ENCODE measurements at places on chromosomes 16 and 17.

DNA sequence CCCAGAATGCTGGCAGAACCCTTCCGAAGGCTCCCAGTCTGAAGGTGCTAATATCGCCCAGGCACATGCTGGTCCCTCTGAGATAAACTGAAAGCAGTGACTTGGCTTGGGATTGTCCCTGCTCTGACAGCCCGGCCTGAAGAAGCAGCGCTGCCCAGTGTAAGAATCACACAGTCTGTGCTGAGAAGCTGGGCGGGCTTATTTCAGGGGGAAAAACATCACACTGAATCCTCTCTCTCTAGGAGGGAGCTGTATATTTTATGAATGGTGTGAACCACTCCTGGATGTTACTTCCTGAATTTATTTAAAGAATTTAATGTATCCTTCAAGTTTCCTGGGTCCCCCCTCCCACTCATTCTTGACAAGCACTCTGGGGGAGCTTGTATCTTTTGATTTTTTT, 36.3 kb downstream of the GAS7 start:
- DNase-seq: no peak

GRCh38 chr17:65559804-65560627, 1.4 kb downstream of the AXIN2 start:
- DNase-seq: no peak

- peak; percentile 14 for DNase-seq
Measured at GRCh38 chr16:80369138-80369958, 171.4 kb upstream of the DYNLRB2 start.

DNA sequence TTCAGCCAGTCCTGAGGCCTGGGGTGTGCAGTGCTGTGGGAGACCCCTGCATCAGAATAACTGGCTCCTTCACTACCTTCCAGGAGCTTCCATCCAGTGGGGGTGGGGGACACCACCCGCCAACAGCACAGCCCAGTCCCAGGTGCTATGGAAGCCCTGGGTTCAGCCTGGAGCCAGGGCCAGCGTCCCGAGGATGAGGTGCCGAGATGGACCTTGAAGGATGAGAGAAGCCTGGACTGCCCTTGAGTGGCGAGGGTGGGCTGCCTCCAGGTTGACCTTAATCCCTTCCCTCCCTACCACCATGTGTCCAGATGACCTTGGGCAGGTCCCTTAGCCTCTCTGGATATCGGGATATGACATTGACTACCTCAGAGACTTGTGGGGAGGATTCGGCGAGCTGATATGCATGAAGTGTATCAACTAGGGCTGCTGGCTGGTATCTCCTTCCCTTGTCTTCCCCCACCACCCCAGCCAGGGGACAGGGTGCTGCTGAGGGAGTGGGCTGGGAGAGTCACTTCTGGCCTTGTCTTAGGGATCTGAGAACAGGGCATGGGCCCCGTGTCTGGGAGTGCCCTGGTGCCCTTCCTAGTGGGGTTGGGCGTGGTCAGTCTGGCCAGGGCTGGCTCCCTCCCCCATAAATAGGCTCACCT, 14.2 kb upstream of the LASP1NB start:
- DNase-seq: no peak

DNA sequence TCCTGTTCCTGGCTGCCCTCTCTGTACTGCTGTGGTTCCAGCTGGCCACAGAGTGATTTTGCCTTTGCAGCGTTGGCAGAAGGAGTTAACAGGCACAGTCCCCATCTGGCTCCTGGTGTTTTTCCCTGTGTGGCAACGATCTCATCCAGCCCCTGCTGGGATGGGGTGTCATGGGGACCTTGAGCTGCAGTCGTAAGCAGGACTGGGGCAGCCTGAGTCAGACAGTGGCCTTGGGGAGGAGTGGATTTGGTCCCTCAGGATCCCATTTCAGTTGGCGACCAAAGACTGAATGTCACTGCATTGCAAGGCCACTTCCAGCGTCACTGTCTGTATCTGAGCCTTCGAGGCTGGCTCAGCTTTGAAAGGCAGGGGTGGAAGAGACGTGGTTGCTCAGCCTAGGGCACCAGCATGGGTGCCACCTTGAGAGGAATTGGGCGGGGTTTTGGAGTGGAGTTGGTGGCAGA, 11.9 kb downstream of the TMEM94 start:
- no peak for DNase-seq

- no peak for DNase-seq
Measured at GRCh38 chr17:35101725-35102124, 17.9 kb downstream of the RAD51D start.

GRCh38 chr17:80835816-80836657, 155.6 kb upstream of the CHMP6 start:
- no peak for DNase-seq

DNA sequence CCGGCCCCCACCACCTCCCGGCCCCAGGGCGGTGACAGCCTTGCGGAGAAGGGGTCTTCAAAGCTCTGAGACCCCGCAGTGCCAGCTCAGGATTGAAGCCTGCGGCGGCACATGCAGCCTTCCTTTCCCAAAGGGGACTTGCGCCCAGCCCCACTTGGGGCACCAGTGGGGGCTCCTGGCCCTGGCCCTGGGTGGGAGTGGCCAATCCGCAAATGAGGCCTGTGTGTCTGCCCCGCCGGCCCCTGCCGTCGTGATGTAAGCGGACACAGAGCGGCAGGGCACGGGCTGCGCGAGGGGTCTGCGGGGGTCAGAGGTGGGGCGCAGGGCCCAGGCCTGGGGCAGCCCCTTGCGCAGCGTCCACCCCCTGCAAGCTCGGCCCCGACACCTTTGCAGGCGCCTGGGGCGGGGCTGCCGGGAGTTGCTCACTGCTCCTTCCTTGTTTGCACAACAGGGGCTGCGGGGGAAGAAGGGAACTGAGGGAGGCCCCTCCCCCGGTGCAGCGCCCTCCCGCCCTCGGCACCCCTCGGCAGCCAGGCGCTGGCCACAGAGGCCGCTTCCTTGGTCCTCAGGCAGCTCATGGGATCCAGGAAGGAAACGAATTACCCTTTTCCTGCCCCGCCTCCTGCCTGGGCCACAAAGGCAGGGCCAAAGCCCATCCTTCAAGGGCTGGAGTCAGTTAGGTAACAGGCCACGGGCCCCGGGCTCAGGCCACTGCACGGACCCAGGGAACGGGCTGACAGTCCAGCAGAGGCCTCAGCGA, 2.9 kb downstream of the SLC16A3 start:
- no peak for DNase-seq

- DNase-seq: no peak
Measured at GRCh38 chr16:84176192-84177053, 10.4 kb downstream of the TAF1C start.

- no peak for DNase-seq
Measured at GRCh38 chr16:7615565-7615964, 282.9 kb downstream of the RBFOX1 start.

- DNase-seq: no peak
Measured at GRCh38 chr16:30481381-30481780, 8.8 kb downstream of the ITGAL start.

DNA sequence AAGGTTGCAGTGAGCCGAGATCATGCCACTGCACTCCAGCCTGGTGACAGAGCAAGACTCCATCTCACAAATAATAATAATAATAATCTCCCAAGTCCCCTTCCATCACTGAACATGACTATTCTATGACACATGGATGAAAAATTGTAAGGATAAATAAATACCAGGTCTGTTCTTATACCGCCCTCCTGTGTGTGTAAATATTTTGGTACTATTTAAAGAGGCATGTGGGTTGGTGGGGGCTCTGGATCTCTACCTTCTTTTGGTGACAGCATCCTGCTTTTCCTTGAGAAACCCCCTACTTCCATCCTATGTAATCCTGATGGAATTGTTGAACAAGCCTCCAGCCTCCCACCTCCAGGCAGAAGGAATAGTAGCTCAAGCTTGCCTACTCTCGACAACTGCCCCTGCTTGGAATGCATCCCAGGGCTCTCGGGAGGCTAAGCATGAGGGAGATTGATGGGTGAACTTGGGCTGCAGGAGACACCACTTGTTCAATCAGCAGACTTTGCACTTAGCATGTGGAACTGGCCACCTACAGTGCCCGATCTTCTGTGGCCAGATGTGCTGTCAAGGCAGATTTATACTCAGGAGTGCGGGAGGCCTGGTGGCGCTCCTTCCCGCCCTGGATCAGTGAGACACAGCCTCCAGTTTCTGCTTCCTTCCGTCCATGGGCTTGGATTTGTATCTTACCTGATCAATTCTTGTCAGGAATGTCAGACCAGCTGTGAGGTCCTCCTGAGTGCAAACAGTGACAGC, 287.4 kb downstream of the SLC39A11 start:
- no peak for DNase-seq

DNA sequence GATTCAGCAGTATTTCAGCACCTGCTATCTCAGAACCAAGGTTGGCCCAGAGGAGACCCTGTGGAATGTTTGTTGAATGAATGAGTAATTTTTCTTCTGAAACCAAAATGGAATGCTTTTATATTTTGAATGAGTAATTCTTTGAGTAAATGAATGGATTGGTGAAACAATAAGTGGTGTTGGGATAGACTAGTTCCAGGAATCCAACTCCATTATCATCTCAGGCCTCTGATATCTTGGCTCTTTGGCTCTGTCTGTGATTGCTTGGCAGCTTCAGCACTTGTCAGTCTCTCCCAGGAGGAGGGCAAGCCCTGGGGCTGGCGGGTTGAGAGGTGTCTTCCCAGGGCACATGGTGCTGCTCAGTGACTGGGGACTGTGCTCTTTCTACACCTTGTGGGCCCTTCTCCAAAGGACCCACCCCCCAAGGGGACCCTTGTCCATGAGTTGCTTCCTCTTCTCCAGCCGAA, 284.4 kb upstream of the FOXF1 start:
- no peak for DNase-seq

GRCh38 chr16:69796285-69797118, 34.4 kb downstream of the WWP2 start:
- peak; percentile 5 for DNase-seq

DNA sequence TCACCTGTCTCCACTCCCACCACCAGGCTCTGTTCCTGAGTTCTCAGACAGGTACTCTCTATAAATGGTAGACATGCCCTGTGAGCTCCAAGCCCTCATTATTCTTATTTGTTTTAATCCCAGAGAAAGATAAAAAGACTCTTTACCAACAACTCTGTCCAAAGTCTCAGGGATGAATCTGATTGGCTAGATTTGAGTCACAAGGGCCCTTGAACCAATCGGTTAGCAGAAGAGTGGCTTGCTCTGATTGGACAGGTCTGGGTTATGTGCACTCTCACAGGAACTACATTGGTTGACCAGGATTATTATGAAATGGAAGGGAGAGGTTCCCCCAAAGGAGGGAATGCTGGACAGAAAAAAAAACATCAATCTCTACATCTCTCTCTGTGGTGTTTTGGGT, 7.5 kb downstream of the COTL1 start:
- DNase-seq: no peak

DNA sequence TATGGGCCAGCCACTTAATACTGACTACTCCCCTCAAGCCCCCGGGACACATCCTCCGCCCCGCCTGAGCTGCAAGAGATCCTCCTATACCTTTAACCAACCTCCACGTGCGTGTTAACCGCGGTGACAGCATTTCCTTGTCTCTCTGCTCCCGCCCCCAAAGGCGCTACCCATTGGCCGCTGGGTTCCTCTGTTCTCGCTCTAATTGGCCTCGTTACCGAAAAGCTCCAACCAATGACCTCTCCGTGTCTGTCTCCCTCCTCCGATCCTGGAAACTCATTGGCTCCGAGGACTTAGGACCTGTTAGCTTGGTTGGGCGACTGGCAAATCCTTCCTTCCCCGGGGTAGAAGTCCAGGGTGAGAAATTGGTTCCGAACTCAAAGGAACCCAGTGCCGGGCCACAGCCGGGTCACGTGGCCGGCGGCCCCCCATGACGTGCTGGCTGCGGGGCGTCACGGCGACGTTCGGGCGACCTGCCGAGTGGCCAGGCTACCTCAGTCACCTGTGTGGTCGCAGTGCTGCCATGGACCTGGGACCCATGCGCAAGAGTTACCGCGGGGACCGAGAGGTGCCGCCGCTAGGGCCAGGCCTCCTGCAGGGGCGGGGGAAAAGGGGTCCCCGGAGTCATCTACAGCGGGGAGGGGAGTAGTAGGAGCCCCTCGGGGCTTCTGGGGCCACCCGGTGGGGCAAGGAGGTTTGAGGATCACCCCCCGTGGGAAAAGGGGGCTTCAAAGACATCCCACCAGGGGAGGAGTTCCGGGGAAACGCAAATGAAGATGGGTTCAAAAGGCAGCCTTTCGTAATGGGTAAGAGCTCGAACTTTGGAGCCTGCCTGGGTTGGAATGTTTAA, at the start of gene PNPO:
Gene PNPO, plus strand, starts transcription at position 326 of the 850 bp plus-strand sequence. Its CDS starts 105 bp downstream, at position 431.
- DNase-seq: peak; percentile 96

DNA sequence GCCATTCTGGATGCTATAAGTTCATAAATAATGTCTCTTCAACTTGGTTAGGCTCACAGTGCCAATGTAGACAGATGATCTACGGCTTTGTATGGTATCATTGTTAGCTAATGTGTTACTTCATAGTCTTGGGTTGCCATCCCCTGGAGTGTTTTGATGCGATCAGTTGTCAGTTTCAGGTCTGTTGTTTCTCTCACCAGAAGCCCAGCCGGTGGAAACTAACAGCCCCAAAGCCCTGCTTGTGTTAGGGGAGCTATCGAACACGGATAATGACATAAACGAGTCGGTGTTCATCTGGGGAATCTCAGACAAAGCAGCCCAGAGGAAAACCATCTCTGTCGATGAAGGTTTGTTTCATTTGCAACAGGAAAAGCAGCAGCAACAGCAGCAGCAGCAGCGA, 107.4 kb upstream of the ANKFN1 start:
- no peak for DNase-seq

GRCh38 chr16:79628501-79628975, 28.0 kb upstream of the MAF start:
- DNase-seq: no peak

DNA sequence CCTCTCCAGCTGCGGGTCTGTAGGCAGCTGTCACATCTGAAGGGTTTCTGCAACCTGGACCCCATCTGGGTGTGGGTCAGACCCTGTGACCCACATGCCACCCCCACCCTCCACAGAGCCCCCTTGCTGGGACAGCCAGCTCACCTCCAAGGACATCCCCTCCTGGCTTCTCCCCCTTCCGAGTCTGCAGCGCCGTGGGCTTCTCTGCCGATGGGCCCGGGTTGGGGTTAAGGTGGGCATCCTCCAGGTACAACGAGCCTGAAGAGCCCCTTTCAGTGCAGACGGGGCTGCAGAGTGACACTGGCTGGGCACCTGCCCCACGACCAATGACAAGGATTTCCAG, 28.9 kb downstream of the OR1D5 start:
- DNase-seq: no peak

- DNase-seq: no peak
Measured at GRCh38 chr17:72989074-72989610, 103.3 kb downstream of the SLC39A11 start.

- DNase-seq: no peak
Measured at GRCh38 chr17:55448681-55449080, 27.0 kb upstream of the MMD start.
